Type B pancreatic cell (in vitro differentiated cells): ENCODE measurements at places on chromosomes 4 and X.

GRCh38 chrX:119729408-119730201 is 28.8 kb upstream of the SOWAHD start:
- H3K36me3 ChIP-seq: no peaks in the 10 kb centered on the region

DNA sequence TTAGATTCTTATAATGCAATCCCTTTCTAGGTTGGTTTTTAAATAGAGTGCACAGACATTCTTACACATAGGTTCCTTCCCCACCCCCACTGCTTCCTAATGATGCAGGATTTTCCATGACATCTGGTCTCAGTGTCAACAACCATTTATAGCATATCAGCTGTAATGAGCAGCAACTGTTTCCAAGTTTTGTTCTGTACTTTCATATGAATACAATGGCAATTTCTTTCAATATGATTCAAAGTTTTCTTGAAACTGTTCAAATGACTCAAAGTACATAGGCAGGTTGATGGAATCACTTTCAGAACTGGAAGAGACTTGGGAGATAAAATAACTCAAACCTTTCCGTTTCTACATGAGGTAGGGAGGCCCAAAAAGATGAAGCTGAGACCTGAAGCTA is 220.7 kb downstream of the CAMK2D start:
- DNase-seq: no peak
- peaks cover 6% of the 10 kb centered on the region for H3K4me1 ChIP-seq
- no peak overlapping the region for H3K4me3 ChIP-seq
- no peak overlapping the region for H3K27ac ChIP-seq
- H3K36me3 ChIP-seq: peaks cover 5% of the 10 kb centered on the region

DNA sequence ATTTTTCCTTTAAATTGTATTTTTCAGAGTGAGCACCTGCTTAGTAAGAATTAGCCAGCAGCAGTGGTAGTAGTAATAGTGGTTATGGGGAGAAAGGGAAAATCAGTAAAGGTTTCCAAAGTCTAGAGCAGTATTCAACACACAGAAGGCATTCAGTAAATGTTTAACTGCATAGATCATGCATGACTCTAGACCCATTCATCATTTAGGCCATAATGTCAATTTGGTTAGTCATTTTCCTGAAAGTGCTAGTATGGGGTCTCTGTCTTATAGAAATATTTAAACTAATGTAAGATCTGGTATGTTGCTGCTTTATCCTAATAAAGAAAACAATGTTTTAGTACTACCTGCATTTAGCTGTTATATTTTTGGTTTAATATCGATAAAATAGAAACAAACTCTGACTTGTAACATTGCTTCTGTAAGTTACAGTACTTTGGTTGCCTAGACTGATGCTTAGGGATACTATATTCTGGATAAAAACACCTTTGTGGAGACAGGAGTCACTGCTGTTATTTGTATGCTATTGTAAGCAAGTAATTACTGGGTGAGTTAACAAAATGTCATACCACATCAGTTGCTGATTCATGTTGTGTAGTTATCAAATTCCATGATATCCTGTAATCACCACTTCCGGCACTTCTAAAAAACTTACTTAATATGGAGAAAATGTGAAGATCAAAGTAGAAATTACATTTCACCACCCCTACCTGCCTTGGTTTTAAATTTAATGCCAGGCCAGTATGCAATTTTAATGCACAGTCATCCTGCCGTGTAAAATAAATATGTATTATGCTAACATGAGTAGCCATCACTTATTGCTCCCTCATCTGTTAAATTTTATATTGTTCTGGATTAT is 115.8 kb upstream of the BMPR1B start:
- DNase-seq: no peak
- H3K36me3 ChIP-seq: peaks cover 20% of the 10 kb centered on the region
- peaks cover 7% of the 10 kb centered on the region for H3K4me1 ChIP-seq
- H3K4me3 ChIP-seq: no peak overlapping the region
- H3K27ac ChIP-seq: no peak overlapping the region

DNA sequence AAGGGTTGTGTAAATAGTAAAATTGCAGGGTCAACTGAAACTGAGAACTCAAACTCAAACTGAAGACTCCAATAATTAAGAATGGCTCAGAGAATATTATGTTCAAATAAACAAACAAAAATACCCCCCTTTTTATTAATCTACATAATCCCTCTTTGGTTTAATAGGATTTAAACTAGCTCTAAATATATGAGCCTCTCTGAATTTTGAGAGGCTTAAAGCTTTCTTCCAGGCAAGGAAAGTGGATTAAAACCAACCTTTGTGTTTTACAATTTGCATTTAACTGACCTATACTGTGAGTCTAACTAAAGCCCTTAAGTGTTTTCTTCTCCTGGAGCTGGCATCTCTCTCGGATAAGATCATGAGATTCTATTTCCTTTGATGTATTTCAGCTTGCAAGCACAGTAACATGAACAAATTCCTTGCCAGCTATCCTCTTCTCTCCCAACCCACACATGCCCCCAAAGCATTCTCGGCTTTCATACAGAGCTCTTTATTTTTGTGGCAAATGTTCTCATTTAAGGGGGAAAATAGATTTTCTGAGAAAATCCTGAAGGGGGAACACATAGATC is 1310.8 kb upstream of the AGA start:
- no peaks in the 10 kb centered on the region for H3K27me3 ChIP-seq
- H3K4me3 ChIP-seq: no peak overlapping the region
- peaks cover 6% of the 10 kb centered on the region for H3K4me1 ChIP-seq
- no peaks in the 10 kb centered on the region for H3K36me3 ChIP-seq
- no peak overlapping the region for H3K27ac ChIP-seq

GRCh38 chrX:14618177-14618965 is 89.0 kb downstream of the GLRA2 start:
- no peak overlapping the region for H3K4me3 ChIP-seq
- H3K4me1 ChIP-seq: no peaks in the 10 kb centered on the region
- no peak for DNase-seq

- peaks cover 4% of the 10 kb centered on the region for H3K4me1 ChIP-seq
- no peaks in the 10 kb centered on the region for H3K27me3 ChIP-seq
Observed at GRCh38 chr4:58749206-58749605, 1639.0 kb upstream of the IGFBP7 start.

DNA sequence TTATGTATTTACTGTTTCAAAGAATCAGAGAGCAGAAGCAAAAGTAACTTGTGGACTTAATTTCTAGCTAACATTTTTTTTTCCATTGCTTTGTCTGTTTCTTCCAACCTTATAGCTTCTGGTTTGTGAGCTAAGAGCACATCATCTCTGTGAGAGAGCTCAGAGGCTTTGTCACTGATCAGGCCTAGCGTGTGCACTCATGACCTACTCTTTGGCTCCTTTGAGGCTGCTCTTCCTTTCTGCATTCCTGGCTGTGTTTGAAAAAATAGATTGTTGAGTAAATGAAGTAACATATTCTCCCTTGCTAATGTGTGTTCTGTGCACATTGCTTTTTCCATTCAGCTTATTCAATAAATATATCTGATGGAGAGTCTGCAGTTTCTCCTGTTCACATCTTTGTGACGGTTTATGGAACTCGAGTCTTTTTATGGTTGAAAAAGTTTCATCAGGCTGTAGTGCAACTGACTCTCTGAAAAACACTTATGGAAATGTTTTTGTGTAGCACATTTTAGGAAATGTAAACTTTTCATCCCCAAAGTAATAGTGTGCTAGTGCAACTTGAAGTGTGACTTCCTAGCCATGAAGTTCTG is 133.0 kb downstream of the RAPGEF2 start:
- H3K27me3 ChIP-seq: no peaks in the 10 kb centered on the region
- no peak overlapping the region for H3K4me3 ChIP-seq
- H3K4me1 ChIP-seq: no peaks in the 10 kb centered on the region
- peaks cover 12% of the 10 kb centered on the region for H3K36me3 ChIP-seq
